ENCODE measurements at places on chromosomes 3 and 15.

- no peak for DNase-seq
These were observed 695.0 kb downstream of the SQOR start for GRCh38 chr15:46329876-46330275.

DNA sequence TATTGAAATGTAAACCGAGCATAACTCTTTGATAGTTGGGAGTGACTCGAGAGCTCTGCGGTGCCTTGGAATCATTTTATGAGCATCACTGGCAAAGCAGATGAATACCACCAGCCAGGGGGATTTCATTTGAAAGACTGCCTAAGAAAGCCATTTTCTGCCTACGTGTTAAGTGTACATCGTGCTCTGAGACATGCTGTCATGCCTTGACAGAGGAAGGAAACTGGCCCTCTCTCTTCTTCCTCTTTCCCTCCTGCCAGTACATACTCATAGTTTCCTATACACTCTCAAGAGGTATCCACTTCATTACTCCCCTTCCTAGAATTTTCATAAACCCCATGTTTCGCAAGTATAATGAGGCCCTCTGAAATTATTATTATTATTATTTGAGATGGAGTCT, 8.8 kb downstream of the BCL2A1 start:
- no peak for DNase-seq

DNA sequence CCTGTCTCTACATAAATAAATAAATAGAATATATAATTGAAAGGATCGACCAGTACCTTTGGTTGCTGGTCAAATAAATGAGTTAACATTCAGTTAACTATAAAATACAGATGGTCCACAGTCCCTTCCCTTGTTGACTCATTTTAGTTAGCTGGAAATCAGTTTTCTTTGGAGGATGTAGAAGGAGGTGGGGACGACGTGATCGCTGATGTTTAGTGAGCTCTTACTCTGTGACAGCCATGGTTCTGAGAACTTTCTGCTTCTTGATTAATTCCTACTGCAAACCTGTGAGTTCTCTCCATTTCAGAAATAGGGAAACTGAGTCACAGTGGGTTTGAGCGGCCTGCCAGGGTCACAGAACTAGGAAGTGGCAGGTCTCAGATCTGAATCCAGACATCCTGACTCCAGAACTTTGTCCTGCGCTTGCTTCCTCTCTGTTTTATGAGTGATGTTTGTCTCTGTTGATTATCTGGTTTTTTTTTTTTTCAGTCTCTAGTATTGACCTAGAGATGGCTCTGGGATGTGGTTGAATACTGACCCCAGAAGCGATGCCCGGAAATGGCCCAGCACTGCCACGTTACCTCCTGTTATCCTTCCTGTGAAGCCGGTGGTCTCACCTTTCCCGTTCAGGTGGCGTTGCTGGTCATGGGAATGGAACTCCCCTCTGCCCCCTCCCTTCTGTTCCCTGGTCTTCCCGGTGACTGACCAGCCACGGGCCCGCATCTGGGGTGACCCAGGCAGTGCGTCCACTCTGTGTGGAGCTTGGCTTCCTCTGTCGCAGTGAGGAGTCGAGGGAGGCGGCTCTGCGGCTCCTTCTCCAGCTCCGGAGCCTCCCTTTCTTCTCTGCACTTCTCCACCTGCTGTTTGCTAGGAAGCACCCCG, 18.2 kb downstream of the SYNM start:
- DNase-seq, result no peak

GRCh38 chr3:140559546-140559945, 118.3 kb upstream of the TRIM42 start:
- no peak for DNase-seq

- no peak for DNase-seq
These were observed 174.6 kb downstream of the ABHD5 start for GRCh38 chr3:43865351-43865750.

DNA sequence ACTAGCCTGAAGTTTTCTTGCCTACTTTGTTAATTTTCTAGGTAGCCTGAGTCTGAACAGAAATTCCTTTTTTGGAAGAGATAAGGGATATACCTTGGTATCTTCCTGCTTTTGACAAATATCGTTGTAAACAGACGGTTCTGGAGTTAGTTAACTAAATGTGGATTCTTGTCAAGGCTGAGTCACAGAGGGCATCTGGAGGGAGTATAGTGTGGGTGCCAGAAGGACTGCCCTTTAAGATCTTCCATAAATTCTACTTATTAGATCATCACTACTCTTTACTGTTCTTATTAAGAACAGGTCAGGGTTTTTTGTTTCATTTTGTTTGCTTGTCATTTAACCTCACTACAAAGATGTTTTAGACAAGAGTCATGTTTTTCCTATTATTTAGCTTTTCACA, 125.3 kb upstream of the SKOR1 start:
- no peak for DNase-seq

Data from H54 (cell line).